ENCODE measurements at places on chromosomes 7 and 10. TPM values are rescaled to one million over a fixed set of nuclear protein-coding genes. Genes with fewer than 3 reads are reported as not detected.

The IRF5 gene
- 0.18 TPM for total RNA-seq

The SMARCD3 gene
- total RNA-seq: 37.5 TPM

The FKBP6 gene
- total RNA-seq: not detected

The HMX3 gene
- total RNA-seq: not detected

The HOXA10 gene
- 0.28 TPM for total RNA-seq

The PLXNA4 gene
- total RNA-seq: under 0.01 TPM

The OPN1SW gene
- not detected for total RNA-seq

The TCAF1 gene
- total RNA-seq: 86.4 TPM

The ABLIM1 gene
- total RNA-seq: 9.9 TPM

DNA sequence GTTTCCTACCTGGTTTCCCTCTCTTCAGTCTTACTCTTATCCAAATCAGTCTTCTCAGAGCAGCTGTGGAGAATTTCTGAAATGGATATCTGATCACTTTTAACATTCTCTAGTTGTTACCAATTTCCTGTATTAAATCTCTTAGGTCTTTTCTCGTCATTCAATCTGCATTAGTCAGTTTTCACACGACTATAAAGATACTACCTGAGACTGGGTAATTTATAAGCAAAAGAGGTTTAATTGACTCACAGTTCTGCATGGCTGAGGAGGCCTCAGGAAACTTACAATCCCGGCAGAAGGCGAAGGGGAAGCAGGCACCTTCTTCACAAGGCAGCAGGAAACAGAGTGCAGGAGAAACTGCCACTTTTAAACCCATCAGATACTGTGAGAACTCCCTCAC is 444.8 kb downstream of the GATA3 start:
- H3K27ac ChIP-seq: no peak overlapping the region
- no peaks in the 10 kb centered on the region for H3K36me3 ChIP-seq
- no peak overlapping the region for H3K4me3 ChIP-seq

- H3K27ac ChIP-seq: no peak overlapping the region
- H3K4me3 ChIP-seq: no peak overlapping the region
- DNase-seq: peak; percentile 53
- H3K4me1 ChIP-seq: no peaks in the 10 kb centered on the region
- H3K36me3 ChIP-seq: no peaks in the 10 kb centered on the region
Observed at GRCh38 chr7:25260862-25261494, 32.7 kb upstream of the NPVF start.

GRCh38 chr7:721619-722248 is 4.8 kb upstream of the DNAAF5 start:
- no peak for DNase-seq
- no peak overlapping the region for H3K27ac ChIP-seq
- H3K36me3 ChIP-seq: peaks cover 3% of the 10 kb centered on the region
- H3K4me3 ChIP-seq: no peak overlapping the region
- H3K27me3 ChIP-seq: no peaks in the 10 kb centered on the region

DNA sequence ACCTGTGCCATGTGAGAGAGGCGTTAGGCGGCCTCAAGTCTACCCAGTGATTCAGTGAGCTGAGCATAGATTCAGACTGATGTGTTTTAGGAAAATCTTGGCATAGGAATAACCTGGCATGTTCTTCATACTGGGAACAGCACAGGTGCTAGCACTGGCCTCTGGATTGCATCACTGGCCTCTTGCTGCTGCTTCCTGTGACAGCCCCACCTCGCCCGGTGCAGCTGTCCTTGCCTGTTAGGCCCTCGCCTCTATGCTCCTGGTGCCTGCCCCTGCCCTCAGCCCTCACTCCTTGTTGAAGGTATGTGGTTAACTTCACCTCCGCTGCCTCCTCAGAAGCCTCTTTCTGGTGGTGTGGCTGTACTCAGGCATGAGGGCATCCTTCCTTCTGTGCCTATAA is 46.2 kb downstream of the BLNK start:
- no peak overlapping the region for H3K27ac ChIP-seq
- H3K4me3 ChIP-seq: no peak overlapping the region
- H3K4me1 ChIP-seq: no peaks in the 10 kb centered on the region
- H3K27me3 ChIP-seq: no peaks in the 10 kb centered on the region

DNA sequence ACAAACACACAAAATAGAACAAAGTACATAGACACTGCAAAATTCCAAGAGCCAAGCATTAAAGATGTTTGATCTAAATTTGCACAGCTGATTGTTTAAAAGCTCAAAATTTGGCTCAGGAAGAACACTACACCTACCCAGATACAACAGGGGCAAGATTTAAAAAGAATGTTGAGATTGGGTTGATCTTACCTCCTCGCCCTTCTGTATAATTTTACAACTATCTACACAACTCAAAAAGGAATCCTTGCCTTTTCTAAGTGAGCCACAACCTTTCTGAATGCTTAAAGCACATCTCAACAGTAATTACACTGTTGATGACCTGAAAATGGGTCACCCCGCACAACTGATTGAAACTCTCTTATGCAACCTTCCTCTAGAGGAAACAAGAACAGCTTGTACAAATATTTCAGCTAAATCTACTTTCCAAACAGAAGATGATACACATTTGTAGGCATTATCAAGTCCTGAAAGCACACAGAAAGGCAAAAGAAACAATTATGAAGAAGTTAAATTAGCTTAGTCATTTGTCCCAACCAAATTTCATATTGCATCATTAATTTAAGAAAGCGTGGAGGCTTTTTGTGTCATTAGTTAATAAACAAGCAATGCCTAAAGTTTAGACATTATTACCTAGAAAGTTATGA is 75.5 kb downstream of the UBE2H start:
- no peak for DNase-seq
- peaks cover 12% of the 10 kb centered on the region for H3K4me1 ChIP-seq
- no peaks in the 10 kb centered on the region for H3K27me3 ChIP-seq
- H3K27ac ChIP-seq: no peak overlapping the region
- peaks cover 13% of the 10 kb centered on the region for H3K36me3 ChIP-seq

DNA sequence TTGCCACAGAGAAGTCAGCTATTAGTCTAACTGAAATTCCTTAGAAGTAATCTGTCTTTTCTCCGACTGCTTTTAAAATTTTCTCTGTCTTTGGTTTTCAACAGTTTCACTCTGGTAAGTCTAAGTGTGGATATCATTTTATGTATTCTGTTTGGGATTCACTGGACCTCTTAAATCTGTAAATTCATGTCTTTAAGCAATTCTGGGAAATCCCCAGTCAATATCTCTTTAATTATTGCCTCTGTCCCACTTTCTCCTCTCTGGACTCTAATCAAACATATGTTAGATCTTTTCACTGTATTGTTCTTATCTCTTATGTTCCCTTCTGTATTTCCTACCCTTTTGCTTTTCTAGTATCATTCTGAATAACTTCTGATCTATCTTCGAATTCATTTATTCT is 29.9 kb downstream of the CFAP43 start:
- no peak for DNase-seq
- H3K36me3 ChIP-seq: no peaks in the 10 kb centered on the region
- no peaks in the 10 kb centered on the region for H3K4me1 ChIP-seq
- no peak overlapping the region for H3K4me3 ChIP-seq
- H3K27me3 ChIP-seq: peaks cover 15% of the 10 kb centered on the region

DNA sequence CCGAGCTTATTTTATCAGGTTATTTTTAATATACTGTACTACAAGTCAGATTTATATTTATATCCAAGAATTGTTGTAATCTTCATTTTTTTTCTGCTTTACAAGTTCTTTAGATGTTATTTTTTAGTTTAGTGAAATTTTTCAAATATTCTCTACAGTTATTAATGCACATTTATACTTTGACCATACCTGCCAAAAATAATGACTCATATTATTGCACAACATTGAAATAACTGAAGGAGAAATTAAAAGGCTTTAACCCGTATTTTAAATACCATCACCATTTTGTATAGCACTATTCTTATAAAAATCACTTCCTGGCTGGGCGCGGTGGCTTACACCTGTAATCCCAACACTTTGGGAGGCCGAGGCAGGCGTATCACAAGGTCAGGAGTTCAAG is 278.5 kb downstream of the BICC1 start:
- H3K27me3 ChIP-seq: no peaks in the 10 kb centered on the region
- H3K27ac ChIP-seq: no peak overlapping the region
- peak; percentile 55 for DNase-seq
- H3K36me3 ChIP-seq: peaks cover 12% of the 10 kb centered on the region

- peaks cover 27% of the 10 kb centered on the region for H3K4me1 ChIP-seq
- H3K36me3 ChIP-seq: peaks cover 16% of the 10 kb centered on the region
- H3K4me3 ChIP-seq: no peak overlapping the region
- peak; percentile 90 for DNase-seq
Observed at GRCh38 chr7:139774376-139774775, 3.4 kb downstream of the HIPK2 start.

DNA sequence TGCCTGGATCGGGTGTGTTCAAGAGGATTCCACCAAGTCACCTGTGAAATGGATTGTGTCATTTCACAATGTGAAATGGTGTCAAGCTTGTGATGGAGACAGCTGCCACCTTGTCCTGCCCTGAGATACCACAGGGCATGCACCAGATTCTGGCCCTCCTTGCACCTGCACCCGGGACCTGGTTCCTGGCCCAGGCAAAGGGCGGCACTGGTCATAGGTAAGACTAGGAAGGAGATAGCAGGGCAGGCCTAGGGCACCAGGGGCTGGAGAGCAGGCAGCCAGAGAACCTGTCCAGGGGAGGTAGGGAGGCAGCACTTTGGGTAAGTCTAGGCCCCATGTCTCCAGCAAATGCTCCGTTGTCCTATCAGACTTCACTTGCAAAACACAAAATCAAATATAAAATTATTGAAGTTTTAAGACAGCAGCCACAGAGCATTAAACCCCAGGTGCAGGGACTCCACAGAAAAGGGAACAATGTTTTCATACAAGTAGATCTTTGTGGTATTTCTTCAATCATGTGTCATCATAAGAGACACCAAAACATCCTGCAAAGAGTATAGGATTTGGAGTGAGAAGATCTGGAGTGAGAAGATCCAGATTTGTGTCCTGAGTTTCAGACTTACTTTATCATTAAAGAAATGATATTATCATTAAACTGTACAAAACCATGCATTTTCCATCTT is 22.7 kb upstream of the ZNF800 start:
- no peak for DNase-seq
- H3K4me1 ChIP-seq: no peaks in the 10 kb centered on the region
- H3K36me3 ChIP-seq: no peaks in the 10 kb centered on the region
- H3K4me3 ChIP-seq: no peak overlapping the region
- H3K27ac ChIP-seq: no peak overlapping the region

- H3K27me3 ChIP-seq: no peaks in the 10 kb centered on the region
- no peak overlapping the region for H3K4me3 ChIP-seq
Observed at GRCh38 chr7:135743907-135744731, 4.5 kb downstream of the FAM180A start.

DNA sequence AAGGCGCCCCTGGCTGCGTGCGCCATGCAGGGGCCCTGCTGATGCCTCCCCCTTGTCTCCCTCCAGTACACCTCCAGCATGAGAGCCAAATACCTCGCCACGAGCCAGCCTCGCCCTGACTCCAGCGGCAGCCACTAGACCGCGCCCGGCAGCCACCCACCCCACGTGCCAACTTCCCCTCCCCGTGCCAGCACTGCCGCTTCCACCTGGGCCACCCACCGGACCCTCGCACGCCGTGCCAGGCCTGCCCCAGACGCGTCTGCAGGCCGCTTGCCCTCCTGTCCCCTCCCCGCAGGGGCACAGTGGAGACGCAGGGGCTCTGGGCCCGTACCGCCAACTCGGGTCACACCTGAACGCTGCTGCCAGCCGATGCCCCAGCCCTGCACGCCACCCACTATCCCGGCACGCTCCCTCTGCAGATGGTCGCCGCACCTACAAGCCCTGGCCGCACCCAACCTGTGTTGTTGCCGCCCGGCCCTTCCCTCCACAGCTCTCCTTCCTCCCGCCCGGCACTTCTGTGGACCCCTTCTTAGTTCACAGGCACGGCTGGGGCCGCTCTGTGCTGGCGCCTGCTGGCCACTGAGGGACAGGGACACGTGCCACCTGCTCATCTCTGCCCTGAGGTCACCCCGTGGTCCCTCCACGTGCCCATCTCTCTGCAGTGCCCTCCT is 26.3 kb upstream of the AMZ1 start:
- H3K4me3 ChIP-seq: no peak overlapping the region
- H3K27ac ChIP-seq: no peak overlapping the region
- no peaks in the 10 kb centered on the region for H3K4me1 ChIP-seq
- DNase-seq: no peak
- H3K27me3 ChIP-seq: no peaks in the 10 kb centered on the region
- H3K36me3 ChIP-seq: peaks cover 46% of the 10 kb centered on the region

GRCh38 chr10:109327266-109327665 is 596.0 kb downstream of the XPNPEP1 start:
- no peaks in the 10 kb centered on the region for H3K4me1 ChIP-seq
- no peaks in the 10 kb centered on the region for H3K27me3 ChIP-seq
- no peak overlapping the region for H3K27ac ChIP-seq
- DNase-seq: no peak
- no peaks in the 10 kb centered on the region for H3K36me3 ChIP-seq

DNA sequence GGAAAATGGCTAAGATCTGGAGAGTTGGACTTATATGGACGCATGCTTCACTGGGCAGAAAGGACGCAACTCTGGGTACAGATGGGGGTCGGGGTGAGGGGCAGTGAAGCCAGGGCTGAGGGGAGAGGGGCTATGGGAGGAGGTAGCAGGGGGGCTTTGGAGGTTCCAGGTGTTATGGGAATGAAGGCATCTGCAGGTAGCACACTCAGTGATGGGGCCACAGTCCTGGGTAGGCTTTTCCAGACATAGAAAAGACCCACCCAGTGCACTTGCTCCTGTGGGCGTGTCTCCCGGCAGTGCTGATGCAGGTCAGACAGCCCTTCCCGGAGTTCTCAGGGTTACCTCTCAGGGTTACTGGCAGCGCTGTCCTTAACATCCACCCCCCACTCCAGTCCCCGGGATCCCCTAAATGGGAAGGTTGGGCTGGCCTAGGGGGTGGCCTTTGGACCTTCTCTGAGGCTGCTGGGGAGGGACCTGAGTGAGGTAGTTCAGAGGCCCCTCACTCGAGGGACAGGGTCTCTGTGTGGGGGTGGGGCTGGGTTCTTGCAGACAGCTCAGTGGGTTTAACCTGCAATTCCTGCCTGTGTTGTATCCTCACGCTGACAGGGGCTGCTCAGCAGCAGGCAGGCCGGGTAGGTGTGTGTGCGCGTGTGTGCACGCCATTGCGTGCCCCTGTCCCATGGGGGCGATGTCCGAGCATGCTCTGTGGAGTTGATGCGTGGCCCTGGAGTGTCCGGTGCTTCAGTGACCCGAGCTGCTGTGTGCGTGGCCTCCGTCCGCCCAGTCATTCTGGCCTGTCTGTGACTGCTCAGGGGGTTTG is 6.2 kb downstream of the ZYX start:
- no peaks in the 10 kb centered on the region for H3K27me3 ChIP-seq
- DNase-seq: no peak
- H3K27ac ChIP-seq: no peak overlapping the region
- no peak overlapping the region for H3K4me3 ChIP-seq

- no peak overlapping the region for H3K4me3 ChIP-seq
- peak overlapping the region; percentile 88 for H3K27ac ChIP-seq
- H3K36me3 ChIP-seq: no peaks in the 10 kb centered on the region
- DNase-seq: peak; percentile 82
Observed at GRCh38 chr7:32093415-32094408, 23.5 kb upstream of the PDE1C start.
